CD4-positive, alpha-beta memory T cell (primary cell): ENCODE measurements at places on chromosomes 5 and 9.

- no peak for DNase-seq
- H3K4me1 ChIP-seq, result no peaks in the 10 kb centered on the region
- no peak overlapping the region for H3K4me3 ChIP-seq
- H3K36me3 ChIP-seq, result no peaks in the 10 kb centered on the region
- H3K27me3 ChIP-seq, result peaks cover 4% of the 10 kb centered on the region
Measured at GRCh38 chr5:138110266-138110963, 26.6 kb downstream of the WNT8A start.

GRCh38 chr9:68983008-68983411 is 30.9 kb downstream of the PRKACG start:
- no peak for DNase-seq
- no peak overlapping the region for H3K27ac ChIP-seq
- no peak overlapping the region for H3K4me3 ChIP-seq
- H3K36me3 ChIP-seq, result no peaks in the 10 kb centered on the region
- H3K4me1 ChIP-seq, result peaks cover 16% of the 10 kb centered on the region

DNA sequence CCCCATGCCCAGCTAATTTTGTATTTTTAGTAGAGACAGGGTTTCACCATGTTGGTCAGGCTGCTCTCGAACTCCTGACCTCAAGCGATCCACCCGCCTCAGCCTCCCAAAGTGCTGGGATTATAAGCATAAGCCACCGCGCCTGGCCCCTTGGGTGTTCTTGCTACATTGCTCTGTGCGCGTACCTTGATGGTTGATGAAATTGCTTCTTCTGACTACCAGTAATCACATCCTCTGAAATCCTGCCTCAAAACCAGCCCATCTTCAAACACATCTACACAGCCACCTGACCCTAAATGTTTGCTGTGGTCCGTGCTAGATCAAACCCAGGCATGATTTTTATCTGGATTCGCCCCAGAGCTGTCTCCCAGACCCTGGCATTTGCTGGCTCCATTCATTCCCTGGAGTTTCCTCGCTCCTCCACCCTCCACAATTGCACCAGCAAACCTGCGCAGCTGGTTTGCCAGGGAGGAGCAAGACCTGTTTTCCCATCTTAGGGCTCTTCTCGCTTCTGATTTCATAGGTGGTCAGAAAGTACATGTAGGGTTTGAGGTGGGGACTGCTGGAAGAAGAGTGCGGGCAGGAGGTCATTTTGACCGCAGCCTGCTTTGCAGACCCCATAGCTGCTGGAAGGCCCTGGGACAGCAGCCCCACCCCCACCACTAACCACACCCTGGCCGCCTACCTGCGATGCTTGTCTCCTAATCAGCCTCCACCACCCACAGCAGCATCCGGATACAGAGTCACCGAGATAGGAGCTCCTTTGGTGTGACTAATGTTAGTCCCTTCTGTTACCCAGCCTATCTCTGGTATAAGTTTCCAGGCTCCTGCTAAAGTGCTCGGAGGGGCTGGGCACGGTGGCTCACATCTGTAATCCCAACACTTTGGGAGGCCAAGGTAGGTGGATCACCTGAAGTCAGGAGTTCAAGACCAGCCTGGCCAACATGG is 22.7 kb downstream of the SWI5 start:
- no peaks in the 10 kb centered on the region for H3K36me3 ChIP-seq
- no peaks in the 10 kb centered on the region for H3K27me3 ChIP-seq
- DNase-seq, result no peak
- no peak overlapping the region for H3K27ac ChIP-seq
- H3K4me1 ChIP-seq, result no peaks in the 10 kb centered on the region

GRCh38 chr9:99253772-99254431 is 31.8 kb downstream of the SEC61B start:
- peaks cover 12% of the 10 kb centered on the region for H3K4me1 ChIP-seq
- no peaks in the 10 kb centered on the region for H3K36me3 ChIP-seq

DNA sequence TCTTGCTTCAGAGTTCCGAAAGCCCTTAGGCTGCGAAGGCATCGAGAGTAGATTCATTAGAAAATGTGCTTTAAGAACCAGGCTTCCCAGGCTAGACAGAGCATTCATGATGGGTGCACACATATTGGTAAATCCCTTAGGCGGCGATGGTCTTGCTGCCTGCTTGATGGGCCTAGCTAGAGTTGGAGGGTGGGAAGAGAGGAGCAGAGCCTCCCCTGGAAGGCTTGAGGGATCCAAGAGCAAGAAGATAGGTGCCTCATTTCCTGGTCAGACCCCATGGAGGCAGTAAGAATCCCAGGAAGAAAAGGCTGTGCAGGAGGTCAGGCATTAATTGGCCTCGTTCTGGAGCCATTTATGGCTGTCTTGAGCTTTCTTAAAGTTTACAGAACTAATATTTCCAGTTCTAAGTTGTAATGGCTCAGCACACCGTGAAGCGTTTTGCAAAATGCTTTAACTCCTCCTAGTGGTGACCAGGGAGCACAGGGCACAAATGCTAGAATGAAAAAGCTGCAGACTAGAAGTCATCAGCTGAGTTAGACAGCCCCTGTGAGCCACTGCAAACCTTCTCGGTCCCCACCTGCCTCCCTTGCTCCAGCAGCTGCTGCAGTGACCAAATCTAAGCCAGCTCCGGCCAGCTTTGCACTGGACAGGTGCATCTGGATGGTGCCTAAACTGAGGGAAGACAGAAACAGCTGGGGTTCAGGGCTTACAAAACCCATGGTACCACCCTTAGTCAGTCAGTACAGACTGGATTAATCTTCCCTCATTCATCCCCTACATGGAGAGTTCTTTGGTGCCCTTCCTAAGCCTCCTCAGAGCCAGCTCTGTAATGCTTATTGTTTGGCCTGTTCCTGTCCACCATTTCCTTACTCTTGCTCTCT is 14.7 kb downstream of the SLC45A2 start:
- DNase-seq, result peak; percentile 14
- H3K4me3 ChIP-seq, result no peak overlapping the region
- H3K36me3 ChIP-seq, result no peaks in the 10 kb centered on the region
- H3K27ac ChIP-seq, result no peak overlapping the region

DNA sequence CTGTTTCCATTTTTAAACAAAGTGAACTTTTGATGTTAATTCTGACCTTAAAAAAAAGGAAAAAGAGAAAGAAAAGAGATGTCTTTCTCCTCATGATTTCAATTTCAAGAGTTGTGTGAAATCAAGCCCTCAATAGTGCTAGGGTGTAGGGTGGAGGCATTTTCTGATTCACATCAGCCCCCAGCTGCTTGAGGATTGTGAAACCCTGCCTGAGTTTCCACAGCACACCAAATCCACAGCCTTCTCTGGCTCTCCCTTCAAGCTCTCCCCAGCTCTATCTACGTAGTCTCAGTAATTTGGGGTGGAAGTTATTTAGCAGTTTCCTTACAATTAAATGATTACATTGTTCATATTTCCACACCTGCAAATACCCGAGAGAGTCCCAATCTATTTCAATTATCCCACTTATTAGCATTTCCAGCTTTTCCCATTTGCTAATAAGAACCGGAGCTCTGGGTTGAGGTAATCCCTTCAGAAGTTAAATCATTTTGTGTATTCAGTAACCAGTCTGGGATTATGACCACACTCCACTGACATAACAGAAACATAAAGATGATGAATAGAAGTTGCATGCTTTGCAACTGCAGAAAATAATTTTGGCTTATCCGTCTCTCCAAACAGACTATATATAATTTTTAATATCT is 54.9 kb downstream of the MTX3 start:
- no peak overlapping the region for H3K27ac ChIP-seq
- no peak overlapping the region for H3K4me3 ChIP-seq
- no peaks in the 10 kb centered on the region for H3K36me3 ChIP-seq
- DNase-seq, result no peak

DNA sequence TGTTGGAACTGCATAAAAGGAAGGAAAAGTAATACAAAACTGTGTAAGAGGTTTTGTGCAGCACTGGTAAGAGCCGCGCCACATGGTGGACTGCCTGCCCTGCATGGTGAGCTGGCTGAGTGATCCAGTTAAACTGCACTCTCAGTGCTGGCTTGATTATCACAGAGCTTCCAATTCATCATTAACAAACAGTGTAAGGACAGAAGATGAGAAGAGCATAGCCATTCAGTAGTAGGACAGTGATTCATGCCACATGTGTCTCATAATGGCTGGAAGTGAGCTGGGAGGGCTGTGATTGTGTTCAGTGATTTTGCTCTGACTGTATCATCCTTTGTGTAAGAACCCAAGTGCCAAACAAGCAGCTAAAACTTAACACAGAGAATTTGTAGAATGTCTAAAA is 14.1 kb downstream of the ASPN start:
- DNase-seq, result no peak
- H3K27me3 ChIP-seq, result no peaks in the 10 kb centered on the region
- H3K4me1 ChIP-seq, result no peaks in the 10 kb centered on the region
- H3K36me3 ChIP-seq, result no peaks in the 10 kb centered on the region
- no peak overlapping the region for H3K27ac ChIP-seq
- H3K4me3 ChIP-seq, result no peak overlapping the region

GRCh38 chr5:55363856-55364255 is 56.1 kb downstream of the MTREX start:
- no peaks in the 10 kb centered on the region for H3K27me3 ChIP-seq
- H3K4me1 ChIP-seq, result no peaks in the 10 kb centered on the region
- no peak overlapping the region for H3K4me3 ChIP-seq

DNA sequence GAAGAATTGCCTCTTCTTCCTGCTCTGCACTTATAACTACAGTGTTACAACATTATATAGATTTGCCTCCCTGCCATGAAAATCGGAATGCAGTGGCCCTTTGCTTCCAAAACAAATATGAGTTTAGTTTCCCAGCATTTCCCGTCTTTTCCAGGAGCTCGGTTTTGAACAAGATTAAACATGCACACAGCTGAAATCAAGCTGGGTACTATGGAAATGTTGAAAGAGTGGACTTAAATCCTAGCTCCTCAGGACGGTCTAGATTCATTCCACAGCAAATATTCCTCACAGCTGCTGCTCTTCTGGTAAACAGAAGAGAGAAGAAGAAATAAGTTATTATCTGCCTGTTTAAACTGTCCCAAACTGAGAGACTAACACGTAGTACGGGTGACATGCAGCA is 161.4 kb downstream of the PIK3R1 start:
- no peak for DNase-seq
- no peak overlapping the region for H3K27ac ChIP-seq
- H3K27me3 ChIP-seq, result no peaks in the 10 kb centered on the region
- no peak overlapping the region for H3K4me3 ChIP-seq

GRCh38 chr5:157295247-157295646 is 29.3 kb downstream of the CYFIP2 start:
- peaks cover 25% of the 10 kb centered on the region for H3K4me1 ChIP-seq
- no peak overlapping the region for H3K4me3 ChIP-seq
- peak; percentile 30 for DNase-seq
- H3K36me3 ChIP-seq, result peaks cover 81% of the 10 kb centered on the region
- H3K27me3 ChIP-seq, result no peaks in the 10 kb centered on the region

DNA sequence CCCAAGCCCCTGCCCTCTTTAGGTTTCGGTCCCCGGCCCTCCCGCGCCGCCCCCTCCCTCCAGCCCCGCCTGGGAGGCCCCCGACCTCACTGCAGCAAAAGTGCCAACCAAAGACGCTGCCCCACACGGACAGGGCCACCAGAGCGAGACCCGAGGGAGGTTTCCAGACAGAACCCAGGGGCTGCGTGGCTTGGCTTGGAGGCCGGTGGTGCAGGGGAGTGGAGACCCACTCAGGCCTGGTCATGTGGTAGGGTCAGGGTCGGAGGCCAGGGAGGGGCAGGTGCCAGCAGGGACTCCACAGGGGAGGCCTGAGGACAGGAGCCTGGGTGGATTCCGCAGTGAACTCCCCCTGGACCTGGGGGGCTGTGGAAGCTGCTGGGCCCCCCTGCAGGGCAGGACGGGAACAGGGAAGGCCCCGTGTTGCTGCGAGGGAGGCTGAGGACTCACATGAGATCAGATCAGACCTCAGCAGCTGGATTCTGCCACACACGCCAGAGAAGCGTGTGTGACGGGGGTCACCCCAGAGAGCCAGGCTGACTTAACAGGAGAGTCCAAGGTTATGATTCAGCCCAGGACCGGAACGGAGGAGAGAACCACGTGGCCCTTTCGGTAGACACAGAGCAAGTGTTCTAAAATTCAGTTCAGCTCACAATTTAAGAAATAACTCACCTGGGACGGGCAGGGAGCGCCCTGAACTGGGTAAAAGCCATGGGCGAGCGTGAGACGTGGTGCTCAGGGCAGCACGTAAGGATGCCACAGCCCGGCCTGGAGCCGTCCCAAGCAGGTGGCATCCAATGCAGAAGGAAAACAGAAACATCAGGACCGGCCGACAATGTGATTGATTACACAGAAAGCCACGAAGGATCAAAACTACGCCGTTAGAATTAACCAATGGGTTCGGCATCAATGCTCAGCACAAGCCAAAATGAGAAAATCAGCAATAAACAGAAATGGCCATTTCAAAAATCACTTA is 38.9 kb downstream of the EXD3 start:
- H3K27ac ChIP-seq, result no peak overlapping the region
- H3K36me3 ChIP-seq, result no peaks in the 10 kb centered on the region
- no peaks in the 10 kb centered on the region for H3K27me3 ChIP-seq

DNA sequence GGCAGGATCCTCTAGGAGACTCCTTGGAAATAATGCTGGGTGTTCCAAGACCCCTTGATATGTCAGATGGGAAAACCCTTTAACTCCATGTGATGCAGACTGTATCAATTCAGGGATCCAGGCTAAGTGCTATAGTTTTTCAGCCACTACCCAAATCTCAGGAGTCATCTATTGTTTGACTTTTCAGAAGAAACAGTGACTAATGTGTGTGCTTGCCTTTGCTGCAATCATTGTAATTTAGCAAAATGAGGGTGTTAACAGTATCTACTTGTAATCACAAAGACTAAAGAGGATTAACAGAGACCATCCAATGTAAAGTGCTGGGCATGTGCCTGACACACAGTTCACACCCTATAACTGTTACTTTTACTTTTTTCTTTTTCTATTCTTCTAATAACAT is 309.6 kb upstream of the RFX3 start:
- no peaks in the 10 kb centered on the region for H3K36me3 ChIP-seq
- no peak for DNase-seq
- H3K4me3 ChIP-seq, result no peak overlapping the region
- H3K4me1 ChIP-seq, result no peaks in the 10 kb centered on the region

DNA sequence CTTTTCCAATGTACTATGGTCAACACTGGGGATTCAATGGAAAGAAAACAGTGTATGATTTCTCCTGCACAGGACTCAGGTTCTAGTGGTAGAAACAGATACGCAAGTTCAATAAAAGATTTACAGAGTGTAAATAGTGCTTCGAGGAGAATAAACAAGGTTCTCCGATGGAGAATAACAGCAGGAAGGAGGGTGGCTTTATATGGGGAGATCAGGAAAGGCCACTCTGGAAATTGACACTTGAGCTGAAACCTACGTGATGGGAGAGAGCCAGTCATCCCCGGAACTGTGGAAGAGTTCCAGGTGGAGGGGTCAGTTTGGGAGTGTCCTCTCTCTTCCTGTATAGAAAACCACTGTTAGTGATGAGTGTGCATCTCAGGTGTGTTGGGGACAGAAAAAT is 65.9 kb downstream of the GARNL3 start:
- H3K4me3 ChIP-seq, result no peak overlapping the region
- no peaks in the 10 kb centered on the region for H3K36me3 ChIP-seq
- no peak overlapping the region for H3K27ac ChIP-seq
- H3K27me3 ChIP-seq, result no peaks in the 10 kb centered on the region
- H3K4me1 ChIP-seq, result no peaks in the 10 kb centered on the region
- no peak for DNase-seq

- H3K27ac ChIP-seq, result no peak overlapping the region
- H3K36me3 ChIP-seq, result no peaks in the 10 kb centered on the region
- no peaks in the 10 kb centered on the region for H3K27me3 ChIP-seq
- no peaks in the 10 kb centered on the region for H3K4me1 ChIP-seq
- no peak overlapping the region for H3K4me3 ChIP-seq
- DNase-seq, result no peak
Measured at GRCh38 chr9:89929673-89930480, 325.1 kb downstream of the GADD45G start.

- no peak for DNase-seq
- H3K36me3 ChIP-seq, result no peaks in the 10 kb centered on the region
- peaks cover 48% of the 10 kb centered on the region for H3K27me3 ChIP-seq
- H3K4me3 ChIP-seq, result peak overlapping the region; percentile 6
- H3K27ac ChIP-seq, result no peak overlapping the region
- peaks cover 21% of the 10 kb centered on the region for H3K4me1 ChIP-seq
Measured at GRCh38 chr5:115170134-115170928, 623 bp upstream of the TRIM36 start.
